ENCODE measurements at places on chromosomes 5 and 9.

- no peak for DNase-seq
These were observed 88.4 kb upstream of the IQGAP2 start for GRCh38 chr5:76314643-76315042.

DNA sequence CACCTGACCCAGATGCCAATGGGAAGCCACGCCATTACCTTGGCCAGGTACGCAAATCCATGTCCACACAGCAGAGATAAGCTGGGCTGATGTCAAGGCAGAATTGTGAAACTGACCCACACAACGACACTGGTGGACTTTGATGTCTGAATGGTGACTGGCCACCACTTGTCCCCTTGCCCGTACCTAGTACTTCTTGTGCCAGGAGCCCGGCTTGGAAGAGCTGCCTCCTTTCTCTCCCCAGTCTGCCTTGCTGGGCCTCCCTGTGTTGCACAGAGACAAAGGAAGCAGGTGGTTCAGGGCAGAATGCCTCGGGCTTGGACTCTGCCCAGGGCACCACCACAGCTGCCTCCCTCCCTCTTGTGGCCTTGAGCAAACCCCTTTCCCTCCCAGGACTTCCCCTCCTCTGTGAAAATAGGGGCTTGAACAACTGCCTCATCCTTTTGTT, 23.3 kb downstream of the PTGES2 start:
- DNase-seq: no peak

DNA sequence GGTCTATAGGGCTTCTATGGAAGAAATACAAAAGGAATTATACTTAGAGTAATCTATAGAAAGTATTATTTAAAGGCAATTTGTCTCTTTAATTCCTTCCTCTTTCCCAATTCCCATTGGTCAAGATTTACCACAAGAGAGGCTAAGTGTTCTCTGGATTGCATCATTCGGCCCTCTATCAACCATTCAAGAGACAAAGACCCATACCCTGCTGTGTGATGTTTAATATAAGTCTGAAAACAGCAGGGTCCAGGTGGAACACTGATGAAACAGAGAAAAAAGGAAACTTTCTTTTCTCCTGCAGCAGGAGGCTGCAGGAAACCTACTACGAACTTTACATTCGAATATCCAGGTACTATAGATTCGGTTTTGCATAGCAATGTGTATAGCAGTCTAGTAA, 323.4 kb downstream of the CHSY3 start:
- no peak for DNase-seq

GRCh38 chr9:134426436-134426835, 100.2 kb downstream of the RXRA start:
- DNase-seq: no peak

- DNase-seq: no peak
These were observed 457.9 kb downstream of the NR2F1-AS1 start for GRCh38 chr5:93123127-93123526.

GRCh38 chr5:108481355-108481931, 99.5 kb upstream of the FBXL17 start:
- no peak for DNase-seq

DNA sequence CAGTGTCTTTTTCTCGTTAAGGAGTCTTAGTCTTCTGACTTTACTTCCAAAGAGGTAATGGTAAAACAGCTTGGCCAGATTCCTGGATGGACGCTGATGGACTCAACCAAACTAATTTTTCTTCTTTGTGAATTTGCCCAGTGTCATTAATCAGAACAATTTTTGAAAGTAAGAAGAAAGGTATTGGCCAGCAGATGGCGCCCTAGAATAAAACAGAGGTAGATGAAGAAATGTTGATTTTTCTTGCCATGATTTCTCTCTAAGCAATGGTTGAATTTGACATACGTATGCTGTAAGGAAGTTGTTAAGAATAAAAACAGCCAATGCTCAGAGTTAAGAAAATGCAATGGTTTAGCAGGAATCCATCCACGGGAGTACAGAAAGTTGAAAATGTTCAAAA, 500.0 kb downstream of the DIRAS2 start:
- DNase-seq: peak; percentile 21

- no peak for DNase-seq
These were observed 69.3 kb upstream of the EGFLAM start for GRCh38 chr5:38189081-38189504.

GRCh38 chr9:16732546-16732945, 137.9 kb downstream of the BNC2 start:
- DNase-seq: no peak

DNA sequence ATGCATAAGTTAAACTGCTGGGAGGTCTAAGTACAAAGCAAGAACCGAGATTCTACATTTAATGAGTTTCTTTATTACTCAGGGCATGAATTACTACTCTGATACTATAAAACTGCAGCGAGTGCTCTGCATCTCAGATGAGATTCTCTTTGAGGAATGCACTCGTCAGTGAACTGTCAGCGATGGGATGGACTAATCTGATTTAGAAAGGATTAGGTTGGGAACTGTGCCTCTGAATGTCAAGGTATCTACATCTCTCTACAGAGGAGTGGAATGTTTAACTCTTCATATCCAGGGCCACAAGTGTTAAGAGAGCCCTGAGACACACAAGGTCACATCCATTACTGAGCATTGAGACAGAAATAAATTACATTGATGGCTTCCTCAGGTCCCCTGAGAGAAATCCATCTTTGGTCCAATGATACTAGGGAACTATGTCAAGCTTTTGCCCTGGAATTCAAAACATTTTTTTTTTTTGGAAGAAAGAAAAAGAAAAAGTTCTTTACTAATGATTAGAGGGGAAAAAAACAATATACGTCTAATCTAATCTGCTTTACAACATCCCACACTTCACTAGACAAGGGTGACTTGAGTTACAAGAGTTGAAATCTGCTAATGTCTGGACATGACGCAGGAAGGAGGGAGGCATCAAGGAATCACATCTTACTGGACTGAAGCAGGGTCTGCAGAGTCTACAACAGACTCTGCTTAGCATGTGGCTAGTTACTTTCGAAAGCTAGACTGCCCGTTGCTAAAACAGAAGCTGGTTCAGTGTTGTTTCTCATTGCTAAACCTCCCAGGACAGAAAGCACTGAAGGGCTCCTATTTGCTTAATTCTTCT, 270.0 kb upstream of the TLE4 start:
- no peak for DNase-seq

GRCh38 chr5:177432839-177433657, 6.6 kb downstream of the GRK6 start:
- no peak for DNase-seq

DNA sequence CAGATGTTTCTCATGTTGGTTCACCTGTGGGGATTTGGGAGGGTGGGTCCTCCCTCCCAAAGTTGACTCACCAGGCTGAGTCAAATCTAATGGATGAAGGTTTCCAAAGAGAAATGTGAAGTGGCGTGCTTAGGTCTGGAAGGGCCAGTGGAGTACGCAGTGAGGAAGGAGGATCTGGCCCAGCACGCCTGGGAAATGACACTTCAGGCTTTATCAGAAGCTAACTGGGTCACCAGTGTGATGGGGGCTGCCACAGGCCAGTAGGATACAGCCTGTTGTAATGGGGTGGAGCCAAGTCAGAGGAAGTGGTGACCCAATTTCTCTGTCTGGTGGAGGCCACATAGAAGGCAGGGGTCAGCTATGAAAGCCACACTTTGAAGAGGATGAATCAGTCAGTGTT, 18.0 kb downstream of the POLR1E start:
- DNase-seq: peak; percentile 22

GRCh38 chr5:69369340-69370121, at the start of the genes AK6, RAD17 and TAF9:
Gene AK6, minus strand, starts transcription at chr5:69369520. Its CDS starts 30 bp downstream, at chr5:69369490.
Gene RAD17, plus strand, starts transcription at chr5:69369818. Its CDS starts 2,391 bp downstream, at chr5:69372209.
Gene TAF9, minus strand, starts transcription at chr5:69369520. Its CDS starts 3,783 bp downstream, at chr5:69365737.
- peak; percentile 84 for DNase-seq

DNA sequence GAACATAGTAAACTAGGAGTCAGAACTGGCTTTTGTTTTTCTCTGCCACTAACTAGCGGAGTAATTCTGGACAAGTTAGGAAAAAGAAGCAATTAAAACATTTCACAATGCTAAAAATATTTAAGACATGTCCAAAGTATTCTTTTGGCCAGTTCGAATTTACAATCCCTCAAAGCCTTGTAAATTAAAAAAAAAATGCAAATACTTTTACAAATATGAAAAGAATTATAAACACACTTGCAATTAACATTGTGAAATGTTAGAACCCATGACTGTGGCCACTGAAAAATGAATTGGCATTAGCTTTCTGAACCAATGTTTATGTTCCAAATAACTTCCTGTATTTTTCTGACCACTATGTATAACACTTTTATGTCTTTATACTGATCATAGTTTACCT, 2.2 kb downstream of the RAD1 start:
- no peak for DNase-seq

DNA sequence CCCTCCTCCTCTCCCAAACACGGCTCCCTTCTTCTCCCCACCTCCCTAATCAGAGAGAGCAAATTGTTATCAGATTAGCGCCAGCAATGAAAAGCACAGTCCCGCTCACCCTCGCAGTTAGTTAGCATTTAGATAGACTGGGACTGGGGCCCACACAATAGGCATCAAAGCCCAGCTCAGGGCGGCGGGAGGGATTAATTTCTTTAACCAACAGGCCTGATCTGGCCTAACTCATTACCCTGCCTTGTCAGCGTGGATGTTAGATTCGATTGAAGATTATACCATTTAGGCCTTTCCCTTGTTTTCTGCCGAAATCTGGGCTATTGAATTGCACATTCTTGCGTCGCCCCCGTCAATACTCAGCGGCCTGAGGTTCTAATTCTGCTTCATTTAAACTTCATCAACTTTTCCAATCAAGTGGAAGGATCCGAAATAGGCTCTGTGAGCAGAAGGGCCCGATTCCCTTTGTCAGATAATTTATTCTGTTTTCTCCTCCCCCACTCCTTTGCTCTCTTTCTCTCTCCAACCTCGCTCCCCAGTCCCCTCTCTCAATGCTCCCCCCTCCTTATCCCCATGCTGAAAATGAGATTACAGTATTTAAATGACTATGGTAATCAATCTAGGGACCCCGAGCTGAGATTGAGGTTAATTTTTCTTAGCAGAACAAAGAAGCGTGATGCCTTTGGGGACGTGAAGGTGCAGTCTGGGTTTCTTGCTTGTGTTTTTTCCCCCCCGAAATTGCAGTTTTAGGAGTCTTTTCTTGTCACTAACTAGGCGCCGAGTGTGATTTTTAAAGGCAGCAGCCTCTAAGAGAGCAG, 15.1 kb downstream of the CFAP77 start:
- DNase-seq: no peak

DNA sequence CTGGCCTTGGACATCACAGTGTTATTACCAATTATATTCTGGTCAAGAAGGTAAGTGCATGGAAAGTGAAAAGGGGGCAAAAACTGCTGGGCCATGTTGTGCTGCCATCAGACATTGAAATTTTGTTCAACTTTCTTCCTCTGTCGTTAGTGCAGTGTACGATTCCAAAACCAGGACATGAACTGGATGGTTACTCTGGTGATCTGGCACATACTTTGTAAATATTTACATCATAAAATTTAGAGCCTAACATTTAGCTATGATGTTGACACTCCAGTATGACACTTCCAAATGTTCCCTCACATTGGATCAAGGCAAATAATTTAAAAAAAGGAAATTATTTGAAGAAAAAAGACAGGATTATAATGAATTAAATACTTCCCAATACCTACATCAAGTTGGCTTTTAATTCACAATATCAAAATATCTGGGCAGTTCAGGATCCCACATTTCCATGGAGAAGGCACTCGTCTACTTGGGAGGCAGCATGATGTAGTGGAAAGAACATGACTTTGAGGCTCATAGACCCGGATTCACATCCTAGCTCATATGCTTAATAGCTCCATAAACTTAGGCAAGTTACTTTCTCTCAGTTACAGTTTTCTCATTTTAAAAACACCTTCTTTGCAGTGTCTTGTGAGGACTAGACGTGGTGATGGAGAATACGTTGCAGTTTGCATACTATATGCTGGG, 342.5 kb upstream of the MPDZ start:
- DNase-seq: no peak

DNA sequence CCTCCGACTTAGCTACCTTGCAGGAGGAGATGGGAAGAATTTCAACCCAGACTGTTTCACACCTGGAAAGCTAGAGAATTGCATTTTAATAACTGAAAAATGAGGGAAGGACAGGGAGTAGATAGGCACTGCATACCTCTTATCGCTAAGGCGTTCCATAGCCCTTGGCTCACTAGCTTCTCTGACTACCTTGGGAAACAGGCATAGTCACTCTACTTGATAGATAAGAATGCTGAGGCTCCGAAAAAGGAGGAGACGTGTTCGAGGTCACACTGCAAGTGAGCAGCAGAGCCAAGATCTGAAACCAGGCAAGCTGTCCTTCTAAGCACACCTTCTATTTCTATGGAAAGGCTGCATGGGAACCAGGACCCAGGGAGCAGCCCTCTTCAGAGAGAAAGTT, 168.9 kb downstream of the CRB2 start:
- no peak for DNase-seq

GRCh38 chr5:8897316-8897715, 648.6 kb downstream of the SEMA5A start:
- no peak for DNase-seq

GRCh38 chr5:124264499-124264898, 481.9 kb downstream of the ZNF608 start:
- no peak for DNase-seq

GRCh38 chr9:2936221-2936620, 92.3 kb upstream of the PUM3 start:
- no peak for DNase-seq

DNA sequence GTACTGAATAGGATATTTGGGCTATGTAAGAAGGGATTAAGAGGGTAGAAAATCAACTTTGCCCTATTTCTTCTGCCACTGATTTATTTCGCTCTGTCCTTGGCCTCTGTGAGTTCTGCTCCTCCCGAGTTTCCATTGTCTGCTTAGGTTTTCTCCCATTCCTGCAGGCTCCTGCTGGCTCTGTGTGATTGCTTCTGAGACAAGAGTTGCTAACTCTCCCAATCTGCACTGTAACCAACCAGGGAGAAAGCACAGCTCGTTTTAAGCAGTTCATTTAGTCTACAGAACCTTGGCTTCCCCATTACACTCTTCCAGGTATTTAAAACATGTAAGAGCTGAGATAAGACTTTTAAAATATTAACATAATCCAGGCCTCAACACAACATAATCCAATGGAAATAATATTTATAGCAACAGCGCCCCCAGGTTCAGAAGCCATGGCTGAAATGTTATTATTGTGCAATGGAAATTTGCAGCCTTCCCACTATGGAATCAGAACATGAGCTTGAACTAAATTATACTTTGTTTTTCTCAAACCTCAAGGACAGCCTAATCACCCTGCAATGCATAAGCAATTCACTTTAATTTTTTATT, 203.5 kb downstream of the ERCC6L2 start:
- no peak for DNase-seq

DNA sequence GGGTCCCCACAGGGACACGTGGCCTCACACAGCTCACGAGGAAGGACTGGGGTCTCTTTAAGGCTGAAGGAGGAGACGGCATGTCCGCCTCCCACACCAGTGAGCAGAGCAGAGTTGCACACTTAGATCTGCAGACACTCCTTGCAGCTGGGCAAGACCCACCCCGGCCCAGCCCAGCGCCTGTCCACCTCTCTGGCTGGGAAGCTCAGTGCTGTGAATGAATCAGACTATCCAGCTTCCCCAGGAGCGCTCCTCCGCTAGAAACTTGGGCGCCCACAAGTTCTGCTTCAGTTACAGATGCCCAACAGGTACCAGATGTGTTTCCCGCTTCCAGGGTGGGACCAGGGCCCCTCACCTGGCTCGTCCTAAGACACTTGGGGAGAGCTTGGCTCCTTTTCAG, 78.9 kb downstream of the NSUN2 start:
- no peak for DNase-seq
